ENCODE measurements at places on chromosomes 4 and X. TPM values are rescaled to one million over a fixed set of nuclear protein-coding genes. Genes with fewer than 3 reads are reported as not detected.
A peak's percentile ranks its signal among the peaks of the same experiment; 100 is the strongest.

The DCHS2 gene
- total RNA-seq, result 0.32 TPM

DNA sequence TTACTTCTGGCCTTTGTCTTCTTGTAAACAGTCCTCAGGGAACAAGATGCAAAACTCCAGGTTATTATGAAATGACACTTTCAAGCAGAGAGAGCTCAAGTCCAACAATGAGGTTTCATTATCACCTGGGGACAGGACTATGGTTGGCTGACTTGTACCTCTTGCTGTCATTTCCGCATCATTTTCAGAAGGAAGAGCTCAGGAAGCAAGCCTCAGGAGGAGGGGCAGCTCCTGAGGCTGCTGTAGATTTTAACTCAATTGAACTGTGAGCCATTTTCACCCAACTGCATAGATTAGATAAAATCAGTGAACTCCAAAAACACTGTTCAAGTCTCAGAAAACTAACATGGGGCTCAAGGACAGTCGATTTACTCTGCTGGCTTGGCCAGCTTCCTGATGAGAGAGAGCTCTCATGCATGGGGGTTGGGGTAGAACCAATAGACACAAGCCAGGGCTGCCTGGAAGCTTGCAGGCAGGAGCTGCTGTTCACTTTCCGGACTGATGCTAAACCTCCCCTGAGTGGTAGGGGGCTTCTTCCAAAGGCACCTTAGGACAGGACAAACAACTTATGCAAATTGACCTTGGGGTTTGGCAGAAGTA, 23.6 kb downstream of the TMEM255A start:
- no peak for DNase-seq
- no peaks in the 10 kb centered on the region for H3K4me1 ChIP-seq
- H3K27ac ChIP-seq, result no peak overlapping the region

GRCh38 chr4:3699678-3700077, 66.5 kb upstream of the ADRA2C start:
- DNase-seq, result no peak
- no peaks in the 10 kb centered on the region for H3K4me1 ChIP-seq
- H3K27ac ChIP-seq, result no peak overlapping the region
- no peaks in the 10 kb centered on the region for H3K36me3 ChIP-seq
- H3K4me3 ChIP-seq, result no peak overlapping the region

DNA sequence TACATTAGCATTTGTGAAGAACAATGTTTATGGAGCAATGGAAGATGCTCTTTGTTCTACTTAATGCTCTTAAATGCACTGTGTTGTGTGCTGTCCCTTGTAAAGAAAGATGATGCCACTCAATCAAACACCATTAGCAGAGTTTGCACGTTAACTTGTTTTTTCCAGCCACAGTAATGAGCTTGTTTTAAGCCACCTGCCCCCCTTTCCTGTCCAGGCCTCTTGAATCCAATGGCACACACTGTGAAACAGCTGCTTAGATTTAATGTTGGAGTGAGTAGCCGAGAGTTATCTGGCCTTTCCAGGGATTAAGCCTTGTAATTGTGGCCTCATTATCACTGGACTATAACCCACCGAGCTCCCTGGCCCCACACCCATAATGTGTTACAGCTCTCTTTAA, 86.0 kb downstream of the PAK3 start:
- no peak overlapping the region for H3K4me3 ChIP-seq
- DNase-seq, result no peak
- no peaks in the 10 kb centered on the region for H3K27me3 ChIP-seq
- peak overlapping the region; percentile 18 for H3K27ac ChIP-seq
- H3K36me3 ChIP-seq, result no peaks in the 10 kb centered on the region

The ACE2 gene
- total RNA-seq, result 47.8 TPM

DNA sequence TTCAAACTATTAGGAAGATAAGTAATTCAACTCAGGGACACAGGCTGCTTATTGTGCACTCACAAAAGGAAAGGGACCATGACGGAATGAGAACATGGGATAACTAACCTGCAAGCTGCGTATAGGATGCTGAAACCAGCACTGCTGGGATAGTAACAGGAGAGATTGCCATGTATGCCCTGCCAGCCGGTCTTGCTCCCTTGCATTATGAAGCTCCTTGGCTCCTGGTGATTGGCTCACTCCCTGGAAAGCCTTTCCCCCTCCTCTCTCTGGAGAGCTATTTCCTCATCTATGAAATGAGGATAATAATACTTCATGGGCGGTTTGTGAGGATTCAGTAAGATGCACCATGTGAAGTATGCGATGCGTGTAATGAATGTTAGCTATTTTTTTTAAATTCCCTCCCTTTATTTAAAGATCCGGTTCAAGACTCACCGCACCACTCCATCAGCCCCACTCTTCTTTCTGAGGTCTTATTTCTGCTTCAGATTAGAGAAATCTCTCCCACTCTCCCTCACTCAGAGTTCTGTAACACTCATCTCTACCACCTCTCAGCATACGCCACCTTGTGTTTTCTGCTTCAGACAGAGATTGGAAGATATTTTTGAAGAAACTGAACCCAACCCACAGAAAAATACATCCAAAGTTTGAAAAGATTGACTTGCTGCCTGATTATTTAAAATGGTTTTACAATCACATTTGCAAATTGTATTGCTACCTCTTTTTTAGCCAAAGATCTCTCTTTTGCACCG, 18.4 kb downstream of the MSMO1 start:
- DNase-seq, result no peak
- no peaks in the 10 kb centered on the region for H3K27me3 ChIP-seq
- H3K4me3 ChIP-seq, result no peak overlapping the region
- no peaks in the 10 kb centered on the region for H3K4me1 ChIP-seq

- peak overlapping the region; percentile 90 for H3K27ac ChIP-seq
- peak; percentile 60 for DNase-seq
- no peaks in the 10 kb centered on the region for H3K27me3 ChIP-seq
- H3K4me1 ChIP-seq, result peaks cover 12% of the 10 kb centered on the region
- H3K4me3 ChIP-seq, result peak overlapping the region; percentile 85
- H3K36me3 ChIP-seq, result no peaks in the 10 kb centered on the region
Observed at GRCh38 chr4:155667568-155668511, 1.2 kb downstream of the GUCY1A1 start.

The SSX2 gene
- total RNA-seq, result not detected

The DGKK gene
- total RNA-seq, result 0.36 TPM

- DNase-seq, result peak; percentile 69
- no peaks in the 10 kb centered on the region for H3K4me1 ChIP-seq
- H3K27me3 ChIP-seq, result no peaks in the 10 kb centered on the region
- no peak overlapping the region for H3K27ac ChIP-seq
Observed at GRCh38 chr4:166816890-166817289, 417.4 kb downstream of the SPOCK3 start.

The CYLC1 gene
- not detected for total RNA-seq

- DNase-seq, result no peak
- H3K36me3 ChIP-seq, result no peaks in the 10 kb centered on the region
- H3K4me1 ChIP-seq, result peaks cover 14% of the 10 kb centered on the region
- no peak overlapping the region for H3K4me3 ChIP-seq
- no peaks in the 10 kb centered on the region for H3K27me3 ChIP-seq
- H3K27ac ChIP-seq, result no peak overlapping the region
Observed at GRCh38 chr4:153668647-153669046, 15.4 kb upstream of the TLR2 start.

GRCh38 chr4:53497487-53498244, 93.6 kb downstream of the LNX1 start:
- peak overlapping the region; percentile 62 for H3K27ac ChIP-seq
- DNase-seq, result peak; percentile 47
- no peaks in the 10 kb centered on the region for H3K27me3 ChIP-seq
- H3K36me3 ChIP-seq, result no peaks in the 10 kb centered on the region

DNA sequence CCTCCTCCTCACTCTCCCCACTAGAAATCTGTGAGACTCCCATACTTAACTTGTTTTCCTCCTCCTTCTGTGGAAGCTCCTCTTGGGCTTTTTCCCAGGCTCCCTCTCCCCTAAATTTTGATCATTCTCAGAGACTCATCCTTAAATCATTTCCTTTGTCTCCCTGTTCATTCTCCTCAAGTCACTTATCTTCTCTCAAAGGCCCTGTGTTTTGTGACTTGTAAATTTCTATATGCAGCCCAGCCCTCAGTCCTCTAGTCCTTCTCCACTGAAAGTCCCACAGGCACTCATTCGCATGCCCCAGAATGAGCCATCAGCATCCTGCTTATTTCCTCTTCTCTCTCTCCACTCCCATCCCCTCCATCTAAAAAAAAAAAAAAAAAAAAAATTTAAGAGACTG, 171.8 kb downstream of the SOWAHB start:
- no peak for DNase-seq
- no peaks in the 10 kb centered on the region for H3K36me3 ChIP-seq
- peaks cover 4% of the 10 kb centered on the region for H3K4me1 ChIP-seq
- no peaks in the 10 kb centered on the region for H3K27me3 ChIP-seq

- H3K27me3 ChIP-seq, result no peaks in the 10 kb centered on the region
- H3K27ac ChIP-seq, result no peak overlapping the region
- no peaks in the 10 kb centered on the region for H3K36me3 ChIP-seq
- no peak overlapping the region for H3K4me3 ChIP-seq
Observed at GRCh38 chr4:23839279-23839678, 50.6 kb downstream of the PPARGC1A start.

DNA sequence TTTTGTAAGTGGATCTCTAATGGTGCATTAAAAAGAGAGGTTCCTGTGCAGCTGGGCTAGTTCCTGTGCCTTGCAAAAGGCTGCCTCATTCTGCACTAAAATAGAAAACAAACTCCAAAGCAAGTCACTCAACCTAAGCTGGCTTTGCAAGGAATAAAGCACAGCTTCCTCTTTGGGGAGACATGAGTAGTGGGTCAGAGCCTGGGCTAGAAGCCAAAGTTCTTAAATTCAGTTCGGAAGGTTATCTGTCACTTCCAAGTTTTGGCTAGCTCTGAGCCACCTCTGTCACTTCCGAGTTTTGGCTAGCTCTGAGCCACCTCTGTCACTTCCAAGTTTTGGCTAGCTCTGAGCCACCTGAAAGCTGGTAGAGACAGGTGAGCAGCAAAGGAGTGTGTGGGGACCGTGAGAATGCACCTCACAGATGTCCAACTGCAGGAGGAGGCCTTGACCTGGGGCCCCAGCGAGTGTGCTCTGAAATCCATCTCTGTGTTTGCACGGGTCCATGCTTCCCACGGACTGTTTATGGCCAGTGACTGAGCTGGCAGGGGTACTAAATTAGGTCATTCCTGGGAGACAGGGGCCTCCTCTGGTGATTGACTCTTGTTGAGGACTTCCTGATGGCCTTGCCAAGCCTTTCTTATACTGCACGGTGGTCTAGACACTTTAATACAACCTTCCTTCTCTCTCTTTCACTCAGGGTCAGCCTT, 36.4 kb upstream of the MAMLD1 start:
- H3K4me3 ChIP-seq, result no peak overlapping the region
- H3K36me3 ChIP-seq, result no peaks in the 10 kb centered on the region
- no peak for DNase-seq

DNA sequence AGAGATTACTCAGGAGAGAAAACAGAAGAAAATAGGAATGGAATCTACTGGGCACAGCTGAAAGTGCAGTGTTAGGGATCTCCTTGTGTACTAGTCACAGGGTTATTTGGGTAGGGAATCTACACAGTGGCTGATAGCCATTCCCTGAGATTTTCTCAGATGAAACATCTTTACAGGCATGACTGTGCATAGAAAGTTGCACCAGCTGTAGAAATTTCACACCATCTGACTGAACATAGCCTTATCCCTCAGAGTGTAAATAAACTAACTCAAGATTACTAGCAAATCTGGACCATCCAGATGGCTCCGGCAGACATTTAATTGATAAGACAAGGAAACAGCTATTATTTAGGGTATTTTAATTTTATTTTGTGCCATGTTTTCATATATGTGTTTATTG, 2053.5 kb upstream of the TENM3 start:
- DNase-seq, result no peak
- no peak overlapping the region for H3K4me3 ChIP-seq
- no peaks in the 10 kb centered on the region for H3K27me3 ChIP-seq
- H3K4me1 ChIP-seq, result no peaks in the 10 kb centered on the region
- no peaks in the 10 kb centered on the region for H3K36me3 ChIP-seq

DNA sequence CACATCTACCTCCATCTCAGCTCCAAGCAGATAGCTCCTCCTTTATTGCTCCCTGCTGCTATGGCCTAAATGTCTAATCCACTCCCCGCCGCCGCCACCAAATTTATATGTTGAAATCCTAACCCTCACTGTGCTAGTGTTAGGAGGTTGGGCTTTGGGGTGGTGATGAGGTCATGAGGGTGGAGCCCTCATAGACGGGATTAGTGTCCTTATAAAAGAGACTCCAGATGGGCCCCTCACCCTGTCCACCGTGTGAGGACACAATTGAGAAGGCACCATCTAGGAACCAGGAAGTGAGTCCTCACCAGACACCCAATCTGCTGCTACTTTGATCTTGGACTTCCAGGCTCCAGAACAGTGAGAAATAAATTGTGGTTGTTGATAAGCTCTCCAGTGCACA, 13.6 kb upstream of the TBC1D14 start:
- H3K27ac ChIP-seq, result no peak overlapping the region
- peaks cover 28% of the 10 kb centered on the region for H3K4me1 ChIP-seq
- no peaks in the 10 kb centered on the region for H3K36me3 ChIP-seq
- H3K4me3 ChIP-seq, result no peak overlapping the region
- no peak for DNase-seq

The ATOH1 gene
- 0.37 TPM for total RNA-seq

The P2RY4 gene
- 0.87 TPM for total RNA-seq

GRCh38 chr4:99720206-99720605, 62.6 kb upstream of the C4orf54 start:
- peaks cover 18% of the 10 kb centered on the region for H3K4me1 ChIP-seq
- no peak overlapping the region for H3K27ac ChIP-seq
- no peak overlapping the region for H3K4me3 ChIP-seq

DNA sequence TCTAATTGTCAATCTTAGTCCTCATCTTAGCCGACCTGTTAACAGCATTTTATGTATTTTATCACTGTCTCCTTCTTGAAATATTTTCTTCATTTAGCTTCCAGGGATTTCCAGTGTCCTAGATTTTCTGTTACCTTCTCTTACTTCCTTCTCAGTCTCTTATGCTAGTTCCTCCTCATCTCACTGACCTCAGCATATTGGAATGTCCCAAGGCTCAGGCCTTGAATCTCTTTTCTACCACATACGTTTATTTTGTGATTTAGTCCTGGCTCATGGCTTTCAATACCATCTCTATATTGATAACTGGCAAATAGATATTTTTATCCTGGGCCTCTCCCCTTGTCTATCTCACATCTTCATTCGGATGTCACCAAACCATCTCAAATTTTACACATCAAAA, 61.1 kb downstream of the IQCM start:
- no peaks in the 10 kb centered on the region for H3K27me3 ChIP-seq
- no peaks in the 10 kb centered on the region for H3K36me3 ChIP-seq
- no peak overlapping the region for H3K27ac ChIP-seq
- no peak overlapping the region for H3K4me3 ChIP-seq

- H3K4me3 ChIP-seq, result no peak overlapping the region
- H3K4me1 ChIP-seq, result no peaks in the 10 kb centered on the region
- no peak for DNase-seq
- H3K27ac ChIP-seq, result peak overlapping the region; percentile 62
- H3K27me3 ChIP-seq, result no peaks in the 10 kb centered on the region
Observed at GRCh38 chrX:44842550-44843317, 1.1 kb upstream of the DUSP21 start.

- H3K27me3 ChIP-seq, result no peaks in the 10 kb centered on the region
- H3K4me3 ChIP-seq, result no peak overlapping the region
- H3K4me1 ChIP-seq, result peaks cover 6% of the 10 kb centered on the region
- DNase-seq, result no peak
- H3K36me3 ChIP-seq, result no peaks in the 10 kb centered on the region
Observed at GRCh38 chr4:14857981-14858380, 144.3 kb upstream of the CPEB2 start.

The DRP2 gene
- 0.40 TPM for total RNA-seq
